Fibroblast of mammary gland (primary cell): ENCODE measurements at places on chromosomes 1 and 21.

GRCh38 chr1:210728437-210729149, 399.9 kb downstream of the HHAT start:
- DNase-seq, result no peak

- DNase-seq, result no peak
Measured at GRCh38 chr1:111487133-111487532, 13.3 kb downstream of the C1orf162 start.

DNA sequence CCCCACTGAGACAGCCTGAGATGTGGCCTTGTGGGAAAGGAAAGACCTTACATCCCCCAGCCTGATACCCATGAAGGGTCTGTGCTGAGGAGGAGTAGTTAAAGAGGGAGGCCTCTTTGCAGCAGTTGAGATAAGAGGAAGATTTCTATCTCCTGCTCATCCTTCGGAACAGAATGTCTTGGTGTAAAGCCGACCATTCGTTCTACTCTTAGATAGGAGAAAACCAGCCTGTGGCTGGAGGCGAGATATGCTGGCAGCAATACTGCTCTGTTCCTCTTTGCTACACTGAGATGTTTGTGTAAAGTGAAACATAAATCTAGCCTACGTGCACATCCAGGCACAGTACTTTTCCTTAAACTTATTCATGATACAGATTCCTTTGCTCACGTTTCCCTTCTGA, 1.5 kb upstream of the CCDC27 start:
- no peak for DNase-seq

- DNase-seq, result no peak
Measured at GRCh38 chr1:35988237-35988636, 57.3 kb downstream of the AGO3 start.

DNA sequence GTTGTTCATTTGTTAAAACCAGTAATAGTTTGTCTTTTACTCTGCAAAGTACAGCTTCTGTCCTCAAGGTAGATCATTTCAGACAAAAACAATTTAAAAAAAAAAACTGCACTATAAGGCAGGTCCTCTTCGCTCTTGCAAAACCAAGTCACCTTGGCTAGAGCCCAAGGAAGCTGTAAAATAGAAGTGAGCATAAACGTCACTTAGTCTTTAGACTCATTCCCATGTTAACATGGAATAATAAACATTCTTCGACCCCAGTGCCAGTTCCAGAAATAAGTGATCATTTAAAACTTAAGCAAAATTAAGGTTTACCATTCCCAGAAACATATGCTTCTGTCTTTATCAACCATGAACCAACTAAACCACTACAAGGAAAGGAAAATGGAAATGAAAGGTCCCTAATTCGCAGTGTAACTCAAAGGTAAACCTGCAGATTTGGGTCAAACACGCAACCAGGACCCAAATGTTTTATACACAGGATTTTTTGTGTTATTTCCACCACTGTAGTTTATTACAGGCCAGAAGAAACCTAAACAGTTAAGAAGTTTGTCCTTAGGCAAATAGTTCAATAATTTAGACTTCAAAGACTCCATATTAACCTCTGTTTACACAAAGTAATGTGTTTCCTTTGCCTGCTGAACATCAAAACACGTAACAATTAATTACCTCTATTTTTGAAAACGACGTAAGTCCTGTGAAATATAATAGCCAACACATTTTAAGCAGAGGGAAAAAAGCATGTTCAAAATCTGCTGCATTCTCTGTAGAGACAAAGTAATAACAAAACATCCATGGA, 54.6 kb downstream of the TGFBR3 start:
- peak; percentile 70 for DNase-seq

DNA sequence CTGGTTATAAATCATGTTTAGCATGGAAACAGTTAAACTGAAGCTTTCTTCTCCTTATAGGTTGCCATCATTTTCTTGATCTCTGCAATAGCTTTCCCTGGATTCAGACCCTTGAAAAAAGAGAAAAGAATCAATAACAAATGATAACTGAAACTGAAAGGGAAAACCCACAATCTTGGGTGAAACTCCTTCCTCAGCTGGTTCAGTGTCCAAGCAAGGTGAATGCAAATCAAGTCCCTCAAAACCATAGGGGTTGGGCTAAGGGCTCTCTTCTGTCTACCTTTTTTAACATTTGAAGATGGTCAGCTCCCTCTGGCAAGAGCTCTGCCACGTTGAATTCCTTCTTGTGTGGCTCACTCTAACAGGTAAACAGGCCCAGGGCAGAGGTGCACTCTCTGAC, 7.1 kb upstream of the ATP13A2 start:
- DNase-seq, result no peak

- no peak for DNase-seq
Measured at GRCh38 chr1:52057255-52057654, 1.2 kb downstream of the BTF3L4 start.

DNA sequence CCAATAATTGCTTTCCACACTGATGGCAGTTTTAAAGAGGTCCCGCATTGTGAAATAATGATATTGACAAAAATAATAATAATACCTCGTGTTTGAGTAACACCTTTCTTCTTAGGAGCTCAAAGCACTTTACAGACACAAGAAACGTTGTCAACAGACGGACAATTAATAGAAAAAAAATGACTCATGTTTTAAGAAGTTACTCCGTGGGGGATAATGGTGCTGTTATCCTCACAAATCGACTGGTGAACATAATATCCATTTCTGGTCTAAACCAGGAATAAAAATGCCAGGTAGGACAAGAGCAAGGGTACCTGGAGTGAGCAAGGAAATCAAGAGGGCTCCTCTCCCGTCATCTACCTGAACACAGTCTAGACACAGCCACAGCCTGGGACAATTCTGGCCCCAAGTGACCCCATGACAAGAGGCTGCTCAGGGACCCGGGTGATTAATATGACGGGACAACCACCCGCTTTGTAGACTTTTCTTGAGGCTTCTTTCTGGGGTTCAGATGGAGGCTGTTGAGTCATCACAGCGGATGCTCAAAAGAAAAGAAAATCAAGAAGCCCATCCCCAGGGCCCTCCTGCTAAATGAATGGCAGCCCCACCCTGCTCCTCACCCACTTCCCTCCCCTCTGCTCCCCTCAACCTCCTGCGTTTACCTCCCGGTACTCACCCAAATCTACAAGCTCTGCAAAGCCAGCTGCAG, 146.2 kb upstream of the IRF2BP2 start:
- DNase-seq, result peak; percentile 69

DNA sequence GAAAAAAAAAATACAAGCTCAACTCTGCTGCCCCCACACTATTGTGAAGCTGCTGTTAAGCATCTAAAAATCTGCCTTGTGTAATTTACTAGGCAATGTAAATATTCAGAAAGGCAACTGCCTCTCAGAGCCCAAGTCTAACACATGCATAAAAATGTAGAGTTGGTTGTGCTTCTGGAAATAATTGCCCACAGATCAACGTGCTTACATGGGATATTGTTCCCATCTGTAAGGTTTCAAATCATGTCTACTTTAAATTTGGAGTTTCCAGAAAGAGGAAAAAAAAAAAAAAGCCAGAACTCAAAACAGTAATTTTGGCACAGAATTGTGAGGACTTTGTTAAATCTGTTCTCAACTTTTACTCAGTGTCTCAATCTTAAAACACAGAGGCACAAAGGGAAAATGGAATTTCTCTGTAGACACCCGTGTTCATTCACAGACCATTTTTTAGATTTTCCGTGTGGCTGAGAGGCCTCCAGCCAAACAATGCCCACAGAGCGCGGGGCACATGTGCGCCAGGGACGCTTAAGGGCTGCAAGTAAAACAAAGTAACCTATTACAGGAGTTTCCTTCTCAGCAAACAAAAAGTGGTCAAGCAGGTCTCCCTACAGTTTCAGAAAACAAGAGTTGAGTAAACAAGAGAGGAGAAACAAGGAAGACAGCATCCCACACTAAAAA, 115.5 kb downstream of the RERE start:
- peak; percentile 38 for DNase-seq

DNA sequence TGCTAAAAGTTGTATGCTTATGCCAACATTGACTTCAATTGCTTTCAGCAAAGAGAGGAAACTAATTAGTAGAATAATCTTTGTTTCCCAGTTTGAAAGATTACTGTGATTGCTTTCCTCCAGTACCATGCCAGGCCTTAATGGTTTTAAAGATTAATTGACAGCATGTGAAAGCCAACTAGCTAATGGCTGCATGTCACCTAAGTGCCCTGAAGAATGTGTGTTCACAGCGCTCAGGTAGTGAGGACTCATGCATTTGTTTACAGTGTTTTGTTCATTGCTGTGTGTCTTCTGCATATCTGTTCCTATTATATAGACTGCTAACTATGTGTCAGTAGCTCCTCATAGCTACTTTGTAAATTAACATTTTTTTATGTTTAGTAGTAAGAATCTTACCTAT, 335.6 kb downstream of the LRRIQ3 start:
- no peak for DNase-seq
